Caudate nucleus (tissue), 63 donors: ENCODE measurements at places on chromosomes 2 and 18.

DNA sequence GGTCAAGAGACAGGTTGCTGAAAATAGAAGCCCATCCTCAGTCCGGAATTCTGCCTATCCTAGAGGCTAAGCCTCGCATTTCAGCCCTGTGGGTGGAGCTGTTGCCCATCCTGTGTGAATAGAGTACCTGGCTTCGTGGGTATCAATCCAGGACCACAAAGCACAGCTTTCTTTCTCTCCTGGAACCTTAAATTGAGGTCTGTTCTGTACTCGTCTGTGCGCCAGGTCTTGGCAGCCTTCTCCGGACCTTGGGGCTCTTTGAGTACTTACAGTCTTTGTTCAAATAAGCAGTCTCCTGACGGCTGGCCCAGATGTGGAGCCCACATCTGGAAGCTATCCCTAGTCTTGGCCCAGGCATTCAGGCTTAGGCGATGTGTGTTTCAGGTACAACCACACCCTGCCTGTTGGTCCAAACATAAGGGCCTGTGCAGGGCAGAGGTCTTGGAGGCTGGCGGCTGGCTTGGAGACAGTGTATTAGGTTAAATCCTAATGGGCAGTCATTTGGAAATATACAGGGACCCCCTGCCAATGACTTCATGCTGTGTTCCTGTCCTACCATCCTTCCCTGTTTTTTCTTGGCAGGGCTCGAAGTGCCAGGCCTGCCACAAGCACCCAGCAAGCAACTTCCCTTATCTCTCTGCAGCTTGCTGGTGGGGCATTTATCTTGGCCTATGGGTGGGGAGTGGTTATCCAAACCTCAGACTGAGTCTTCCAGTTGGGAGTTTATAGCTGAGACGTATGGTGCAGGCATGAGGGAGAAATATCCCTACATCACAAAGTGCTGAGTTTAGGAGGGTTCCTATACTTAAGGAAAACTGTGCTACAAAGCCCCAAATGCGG is 294.1 kb downstream of the BCL2 start:
- no peak for DNase-seq

DNA sequence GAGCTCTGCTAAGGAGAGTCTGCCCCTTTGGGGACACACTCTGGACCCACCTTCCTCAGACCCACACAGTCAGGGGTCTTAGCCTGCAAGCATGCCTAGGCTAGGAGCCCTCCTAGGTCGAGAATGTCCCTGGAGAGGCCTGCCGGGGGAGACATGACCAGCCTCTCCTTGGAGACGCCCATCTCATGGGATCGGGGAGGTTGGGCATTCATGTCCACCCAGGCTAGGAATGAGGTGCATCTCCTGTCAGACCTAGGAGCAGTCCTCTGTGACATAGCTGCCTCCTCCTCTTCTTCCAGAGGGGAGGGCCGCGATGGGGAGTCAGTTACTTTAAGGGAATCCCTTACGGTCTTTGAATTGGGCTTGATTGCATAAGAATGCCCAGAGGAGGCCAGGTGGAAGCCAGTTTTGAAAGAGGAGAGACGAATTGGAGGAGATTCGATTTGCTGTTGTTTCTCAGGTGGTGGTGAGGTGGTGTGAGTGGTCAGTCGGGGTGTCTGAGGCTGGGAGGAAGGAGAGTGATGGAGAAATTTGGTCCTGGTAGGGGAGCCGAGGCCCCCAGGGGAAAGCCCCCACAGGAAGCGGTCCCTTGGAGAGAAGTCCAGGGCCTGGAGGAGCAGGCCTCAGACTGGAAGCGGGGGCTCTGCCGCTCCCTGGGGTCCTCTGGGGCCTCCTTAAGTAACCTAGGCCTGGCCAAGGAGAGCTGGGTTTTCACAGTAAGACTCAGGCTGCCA is 241.3 kb downstream of the DYSF start:
- no peak for DNase-seq

- no peak for DNase-seq
Measured at GRCh38 chr2:144330951-144331673, 188.8 kb downstream of the ZEB2 start.

DNA sequence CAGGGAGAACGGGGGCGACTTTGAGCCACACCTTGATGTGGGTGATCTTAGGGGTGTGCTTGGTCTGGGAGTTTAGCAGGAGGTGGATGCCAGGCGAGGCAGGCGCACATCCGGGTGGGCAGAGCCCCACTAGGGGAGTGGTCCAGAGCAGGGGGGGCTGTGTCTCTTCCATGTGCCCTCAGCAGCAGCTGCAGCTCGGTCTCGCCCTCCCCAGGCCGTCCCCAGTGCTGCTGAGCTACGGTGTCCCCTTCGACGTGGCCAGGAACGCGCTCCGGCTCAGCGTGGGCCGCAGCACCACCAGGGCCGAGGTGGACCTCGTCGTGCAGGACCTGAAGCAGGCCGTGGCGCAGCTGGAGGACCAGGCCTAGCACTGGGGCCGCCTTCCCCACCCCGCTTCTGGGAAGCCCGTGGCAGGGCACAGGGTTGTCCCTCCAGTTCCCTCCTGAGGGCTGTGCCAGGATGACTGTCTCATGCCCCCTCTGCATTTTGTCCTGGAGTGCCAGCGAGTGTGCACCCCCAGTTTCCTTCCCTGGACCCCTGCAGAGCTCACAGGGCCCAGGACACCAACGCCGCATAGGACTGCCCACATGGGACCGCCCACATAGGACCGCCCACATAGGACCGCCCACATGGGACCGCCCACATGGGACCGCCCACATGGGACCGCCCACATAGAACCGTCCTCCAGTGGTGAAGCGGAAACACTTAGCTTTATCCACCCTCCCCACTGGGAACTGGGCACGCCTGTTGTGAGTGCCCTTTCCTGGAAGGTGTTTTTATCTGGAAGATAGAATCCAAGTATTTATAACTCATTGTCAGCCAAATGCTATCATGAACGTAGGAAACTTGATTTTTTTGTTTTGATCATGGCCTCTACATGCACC is 1.9 kb upstream of the ESPNL start:
- no peak for DNase-seq

- no peak for DNase-seq
Measured at GRCh38 chr2:207796585-207797350, 27.1 kb upstream of the FZD5 start.

DNA sequence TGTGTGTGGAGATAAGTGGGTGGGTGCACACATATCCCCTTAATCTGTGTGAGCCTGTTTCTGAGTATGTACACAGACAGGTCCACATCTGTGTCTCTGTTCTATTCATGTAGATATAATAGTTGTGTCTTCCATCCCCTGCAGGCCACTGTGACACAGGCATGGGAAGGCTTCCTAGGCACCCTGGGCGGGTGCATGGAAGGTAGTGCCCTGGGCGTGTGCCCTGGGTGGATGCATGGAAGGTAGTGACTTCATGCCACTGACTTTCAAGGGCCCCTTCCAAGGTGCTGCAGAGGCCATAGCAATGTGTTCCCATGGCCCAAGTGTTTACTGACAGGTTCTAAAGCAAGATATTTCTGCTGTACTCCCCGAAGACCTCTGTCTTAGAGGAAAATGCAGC is 462.5 kb upstream of the HS6ST1 start:
- DNase-seq, result no peak

DNA sequence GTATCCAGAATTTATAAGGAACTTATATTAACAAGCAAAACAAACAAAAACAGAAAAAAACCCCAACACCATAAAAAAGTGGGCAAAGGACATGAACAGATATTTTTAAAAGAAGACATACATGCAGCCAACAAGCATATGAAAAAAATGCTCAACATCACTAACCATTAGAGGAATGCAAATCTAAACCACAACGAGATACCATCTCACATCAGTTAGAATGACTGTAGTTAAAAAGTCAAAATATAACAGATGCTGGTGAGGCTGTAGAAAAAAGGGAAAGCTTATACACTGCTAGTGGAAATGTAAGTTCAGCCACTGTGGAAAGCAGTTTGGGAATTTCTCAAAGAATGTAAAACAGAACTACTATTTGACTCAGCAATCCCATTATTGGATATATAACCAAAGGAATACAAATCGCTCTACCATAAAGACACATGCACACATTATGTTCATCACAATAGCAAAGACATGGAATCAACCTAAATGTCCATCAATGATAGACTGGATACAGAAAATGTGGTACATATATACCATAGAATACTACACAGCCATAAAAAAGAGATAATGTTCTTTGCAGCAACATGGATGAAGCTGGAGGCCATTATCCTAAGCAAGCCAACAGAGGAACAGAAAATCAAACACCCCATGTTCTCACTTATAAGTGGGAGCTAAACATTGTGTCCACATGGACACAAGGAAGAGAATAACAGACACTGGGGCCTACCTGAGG is 25.3 kb downstream of the PREPL start:
- DNase-seq, result no peak

GRCh38 chr18:13502585-13502984 is 223.8 kb downstream of the FAM210A start:
- DNase-seq, result no peak

- no peak for DNase-seq
Measured at GRCh38 chr18:75183524-75183923, 25.4 kb downstream of the PTGR3 start.

GRCh38 chr2:134502104-134502503 is 216.7 kb downstream of the TMEM163 start:
- no peak for DNase-seq

- no peak for DNase-seq
Measured at GRCh38 chr18:58416704-58417683, 211.9 kb downstream of the ALPK2 start.
